ENCODE measurements at places on chromosomes 4 and X. TPM values are rescaled to one million over a fixed set of nuclear protein-coding genes. Genes with fewer than 3 reads are reported as not detected.

The LRAT gene
- total RNA-seq = 15.8 TPM

The CCSER1 gene
- total RNA-seq = 1.1 TPM

The NUDT10 gene
- total RNA-seq = 31.7 TPM

The APLN gene
- 0.44 TPM for total RNA-seq

The FBXW7 gene
- total RNA-seq = 22.7 TPM

DNA sequence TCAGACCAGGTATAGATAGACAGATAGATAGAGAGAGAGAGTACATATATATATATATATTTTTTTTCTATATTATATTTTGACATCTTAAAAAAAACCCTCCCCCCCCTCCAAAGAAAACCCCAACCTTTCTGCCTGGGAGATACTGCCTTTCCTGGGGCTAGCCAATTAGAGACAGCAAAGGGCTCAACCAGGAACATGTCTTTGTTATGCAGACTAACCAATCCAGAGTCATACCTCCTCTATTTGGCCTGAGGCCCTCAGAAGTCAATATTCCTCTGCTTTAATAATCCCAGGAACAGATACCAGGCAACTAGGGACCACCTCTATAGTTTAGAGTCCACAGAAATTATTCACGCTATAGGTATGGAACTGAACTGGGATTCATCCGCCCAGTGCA is 135.6 kb upstream of the MAD2L1 start:
- no peak for DNase-seq

DNA sequence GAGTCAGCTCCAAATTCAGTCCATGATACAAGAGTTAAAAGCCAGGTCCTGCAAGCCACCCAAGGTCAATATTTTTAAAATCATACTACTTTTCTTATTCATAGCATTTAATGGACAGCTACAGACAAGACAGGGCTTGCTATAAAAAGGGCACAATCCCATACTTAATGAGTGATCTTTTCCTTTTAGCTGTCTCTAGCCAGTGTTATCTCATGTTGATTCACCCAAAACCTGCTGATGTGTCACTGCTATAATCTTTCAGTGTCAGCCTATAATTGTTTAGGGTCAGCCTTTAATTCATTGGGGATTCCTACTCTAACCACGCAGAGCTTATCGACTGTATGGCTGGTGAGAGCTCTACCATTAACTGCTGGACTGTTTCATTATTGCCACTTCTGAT is 51.2 kb upstream of the HCCS start:
- no peak for DNase-seq

DNA sequence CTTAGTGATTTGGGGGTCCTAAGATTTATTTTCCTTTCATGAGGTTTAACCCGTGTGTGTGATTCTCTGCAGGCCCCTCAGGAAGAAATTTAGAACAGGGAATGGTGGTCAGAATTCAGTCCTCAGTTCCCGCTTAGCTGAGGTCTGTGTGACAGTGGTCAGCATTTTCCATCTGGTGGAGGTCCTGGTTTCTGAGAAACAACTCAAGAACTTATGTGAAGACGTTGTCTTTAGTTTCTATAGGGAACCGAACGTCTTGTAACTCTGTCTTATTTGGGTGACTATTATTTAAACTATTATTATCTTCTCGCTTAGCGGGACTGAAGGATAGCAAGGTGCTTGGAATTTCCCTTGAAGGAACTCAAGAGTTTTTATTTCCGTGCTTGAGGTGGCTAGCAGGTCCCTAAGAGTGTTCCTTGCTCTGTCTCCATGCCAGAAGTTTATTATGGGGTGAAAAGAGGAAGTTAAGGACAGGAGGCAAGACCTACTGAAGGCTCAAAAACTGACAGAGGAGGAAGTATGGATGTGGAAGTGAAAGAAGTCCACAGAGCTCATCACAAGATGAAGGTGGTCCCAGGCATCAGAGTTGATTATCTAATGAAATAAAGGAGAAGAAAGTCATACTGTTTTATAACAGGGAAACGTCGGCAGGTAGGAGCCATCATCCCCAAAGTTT is 9.4 kb downstream of the MGST2 start:
- no peak for DNase-seq

DNA sequence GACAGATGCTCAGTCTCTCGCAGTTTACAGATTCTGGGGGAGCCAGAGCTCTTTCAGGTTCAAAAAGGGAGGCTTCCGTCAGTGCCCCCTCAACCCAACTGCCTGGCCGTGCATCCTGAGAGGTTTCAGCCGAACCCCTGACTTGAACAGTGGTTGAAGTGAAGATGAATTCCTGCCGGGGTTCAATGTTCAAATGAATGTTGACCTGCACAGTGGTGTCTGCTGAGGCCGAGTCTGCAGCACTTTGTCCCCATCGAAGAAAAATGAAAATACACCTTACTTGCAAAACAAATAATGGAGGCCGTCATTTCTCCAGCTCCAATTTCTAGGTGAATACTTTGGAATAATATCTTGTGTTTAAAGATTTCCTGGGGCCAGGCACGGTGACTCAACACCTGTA is 33.7 kb downstream of the GYG2 start:
- DNase-seq = no peak

DNA sequence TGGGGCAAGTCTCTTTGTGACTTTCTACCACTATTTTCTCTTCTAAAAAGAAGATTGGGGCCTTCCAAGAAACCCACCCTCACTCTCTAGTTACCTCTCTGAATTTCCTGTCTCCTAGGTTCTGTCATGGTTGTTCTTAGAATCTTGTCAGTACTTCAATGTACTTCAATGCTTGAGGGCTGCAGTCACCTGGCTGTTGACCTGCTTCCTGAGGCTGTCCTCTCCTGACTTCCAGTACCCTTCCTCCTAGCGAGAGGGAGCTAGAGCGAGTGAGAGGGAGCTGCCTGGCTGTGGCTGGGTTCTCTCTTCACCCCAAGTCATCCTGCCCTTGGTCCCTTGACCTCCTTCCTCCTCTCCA is 17.7 kb downstream of the CD99L2 start:
- no peak for DNase-seq

DNA sequence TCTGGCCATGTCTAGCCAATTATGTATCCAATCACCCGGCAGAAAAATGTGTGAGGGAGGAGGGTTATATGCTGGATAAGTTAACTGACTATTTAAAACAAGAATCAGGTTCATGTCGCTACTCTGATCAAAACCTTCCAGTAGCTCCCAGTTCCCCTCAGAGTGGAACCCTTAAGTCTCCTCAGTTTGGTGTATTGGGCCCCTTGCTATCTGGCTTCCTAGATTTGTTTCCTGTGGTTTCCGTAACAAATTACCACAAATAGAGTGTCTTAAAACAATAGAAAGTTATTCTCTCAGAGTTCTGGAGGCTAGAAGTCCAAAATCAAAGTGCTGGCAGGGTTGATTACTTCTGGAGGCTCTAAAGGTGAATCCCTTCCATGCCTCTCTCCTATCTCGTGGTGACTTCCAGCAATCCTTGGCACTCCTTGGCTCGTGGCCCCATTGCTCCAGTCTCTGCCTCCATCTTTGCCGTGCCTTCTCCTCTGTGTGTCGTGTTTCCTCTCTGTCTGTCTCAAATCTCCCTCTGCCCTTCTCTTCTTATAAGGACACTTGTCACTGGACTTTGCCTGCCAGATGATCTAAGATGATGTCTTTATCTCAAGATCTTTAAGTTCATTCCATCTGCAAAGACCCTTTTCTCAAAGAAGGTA is 10.5 kb upstream of the ENPP6 start:
- DNase-seq = no peak

- DNase-seq = no peak
Observed at GRCh38 chrX:37672563-37672962, 13.0 kb upstream of the XK start.

DNA sequence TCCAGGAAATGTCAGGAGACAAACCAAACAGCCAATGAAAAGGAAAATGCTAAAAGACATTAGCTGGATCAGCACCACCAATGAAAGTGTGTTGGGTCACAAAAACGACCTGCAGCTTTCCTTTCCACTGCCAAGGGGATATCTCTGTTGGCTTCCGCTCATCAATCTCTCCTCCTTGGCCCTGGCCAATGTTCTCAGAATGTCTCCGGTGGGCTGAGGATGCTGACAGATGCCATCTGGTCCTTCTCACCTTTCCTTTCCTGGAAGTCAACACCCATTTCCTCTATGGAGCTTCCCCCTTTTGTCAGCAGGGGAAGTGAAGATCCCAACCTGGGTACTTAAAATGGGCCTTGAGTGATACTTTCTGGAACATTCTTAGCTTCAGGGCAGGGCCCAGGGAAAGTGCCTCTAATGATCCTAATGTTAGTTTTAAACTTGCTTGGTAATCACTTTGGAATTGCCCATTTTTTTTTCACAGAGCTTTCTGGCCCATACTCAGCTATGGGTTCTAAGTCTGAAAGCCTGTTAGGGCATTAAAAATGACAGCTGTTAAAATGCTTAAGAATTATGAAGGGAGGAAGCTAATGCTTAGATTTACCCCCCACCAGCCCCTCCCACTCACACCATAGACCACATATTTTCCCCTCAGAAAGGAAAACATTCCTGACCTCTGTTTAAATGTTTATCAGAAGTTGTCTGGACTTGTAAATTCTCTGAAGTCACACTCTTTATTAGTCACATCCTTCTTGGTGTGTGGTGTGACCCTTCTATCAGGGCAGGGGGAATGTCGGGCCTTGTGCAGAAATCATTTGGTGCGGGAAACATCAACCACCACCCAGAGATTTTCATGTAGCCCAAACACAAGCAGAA is 29.2 kb downstream of the IGFBP7 start:
- no peak for DNase-seq

GRCh38 chrX:72255445-72255844 is 16.6 kb upstream of the ERCC6L start:
- DNase-seq = peak; percentile 79
